EL (cell line): ENCODE measurements at places on chromosomes 4 and X.

- DNase-seq, result no peak
These were observed 22.7 kb downstream of the JAKMIP1 start for GRCh38 chr4:6177587-6178197.

DNA sequence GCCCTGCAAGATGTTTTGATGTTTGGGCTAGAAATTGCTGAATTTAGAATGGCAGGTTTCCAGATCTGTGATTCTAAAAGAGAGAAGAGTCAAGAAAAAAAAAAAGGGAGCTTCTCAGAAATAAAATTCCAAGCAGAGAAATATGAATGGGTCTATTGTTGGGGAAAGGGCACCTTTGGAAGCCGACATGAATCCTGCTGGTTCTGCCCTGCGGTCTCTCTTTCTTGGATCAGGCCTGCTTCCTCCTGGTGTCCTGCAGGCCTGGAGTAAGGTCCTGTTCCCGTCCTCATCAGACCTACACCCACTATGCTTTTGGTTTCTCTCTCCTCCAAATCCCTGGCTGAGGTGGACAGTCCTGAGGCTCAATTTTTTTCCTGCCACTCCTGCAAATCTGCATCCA, 109.8 kb upstream of the TRIM2 start:
- DNase-seq, result no peak

- no peak for DNase-seq
These were observed 2.0 kb downstream of the PARM1 start for GRCh38 chr4:74934888-74935287.

DNA sequence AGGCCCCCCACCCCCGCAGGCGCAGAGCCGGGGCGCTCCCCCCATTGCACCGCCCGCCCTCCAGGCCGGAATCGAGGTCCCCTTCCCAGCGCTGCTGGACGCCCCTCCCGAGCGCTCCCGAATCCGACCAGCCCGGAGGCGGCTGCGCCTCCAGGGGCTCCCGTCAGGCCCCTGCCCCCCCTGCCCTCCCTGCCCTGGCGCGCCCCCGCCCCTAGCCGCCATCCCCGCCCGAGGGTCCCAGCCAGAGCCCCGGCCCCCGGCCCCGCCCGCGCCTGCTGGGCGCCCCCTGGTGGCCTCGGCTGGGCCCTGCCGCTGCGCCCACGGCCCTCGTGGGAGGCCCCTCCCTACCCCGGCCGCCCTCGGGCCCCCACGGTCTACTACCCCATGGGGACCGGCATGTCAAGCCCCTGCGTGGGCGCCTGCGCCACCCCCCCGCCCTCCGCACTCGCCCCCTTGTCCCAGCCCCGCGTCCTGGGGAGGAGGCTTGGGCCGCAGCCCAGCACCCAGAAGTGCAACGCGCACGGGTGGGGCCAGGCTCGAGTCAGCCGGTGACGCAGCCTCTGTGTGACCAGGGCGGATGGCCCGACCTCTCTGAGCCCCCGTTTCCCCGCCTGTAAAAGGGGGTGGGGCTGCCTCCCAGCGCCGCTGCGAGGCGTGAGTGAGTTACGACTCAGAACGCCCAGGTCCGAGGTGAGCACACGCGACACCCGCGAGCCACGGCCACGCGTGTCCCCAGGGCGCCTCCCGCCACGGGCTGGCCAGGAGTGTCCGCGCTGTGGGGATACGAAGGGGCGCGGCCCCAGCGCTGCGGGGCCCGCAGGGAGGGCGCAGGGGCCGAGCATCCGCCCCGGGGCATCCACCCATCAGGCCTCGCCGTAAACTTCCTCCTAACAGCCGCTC, 104.9 kb downstream of the FAM53A start:
- peak; percentile 74 for DNase-seq

- DNase-seq, result peak; percentile 12
These were observed 77.6 kb downstream of the COX18 start for GRCh38 chr4:72991873-72992272.

GRCh38 chr4:118969359-118969758, 80.7 kb downstream of the SYNPO2 start:
- peak; percentile 66 for DNase-seq

- no peak for DNase-seq
These were observed 32.4 kb upstream of the PJA1 start for GRCh38 chrX:69197690-69198089.

DNA sequence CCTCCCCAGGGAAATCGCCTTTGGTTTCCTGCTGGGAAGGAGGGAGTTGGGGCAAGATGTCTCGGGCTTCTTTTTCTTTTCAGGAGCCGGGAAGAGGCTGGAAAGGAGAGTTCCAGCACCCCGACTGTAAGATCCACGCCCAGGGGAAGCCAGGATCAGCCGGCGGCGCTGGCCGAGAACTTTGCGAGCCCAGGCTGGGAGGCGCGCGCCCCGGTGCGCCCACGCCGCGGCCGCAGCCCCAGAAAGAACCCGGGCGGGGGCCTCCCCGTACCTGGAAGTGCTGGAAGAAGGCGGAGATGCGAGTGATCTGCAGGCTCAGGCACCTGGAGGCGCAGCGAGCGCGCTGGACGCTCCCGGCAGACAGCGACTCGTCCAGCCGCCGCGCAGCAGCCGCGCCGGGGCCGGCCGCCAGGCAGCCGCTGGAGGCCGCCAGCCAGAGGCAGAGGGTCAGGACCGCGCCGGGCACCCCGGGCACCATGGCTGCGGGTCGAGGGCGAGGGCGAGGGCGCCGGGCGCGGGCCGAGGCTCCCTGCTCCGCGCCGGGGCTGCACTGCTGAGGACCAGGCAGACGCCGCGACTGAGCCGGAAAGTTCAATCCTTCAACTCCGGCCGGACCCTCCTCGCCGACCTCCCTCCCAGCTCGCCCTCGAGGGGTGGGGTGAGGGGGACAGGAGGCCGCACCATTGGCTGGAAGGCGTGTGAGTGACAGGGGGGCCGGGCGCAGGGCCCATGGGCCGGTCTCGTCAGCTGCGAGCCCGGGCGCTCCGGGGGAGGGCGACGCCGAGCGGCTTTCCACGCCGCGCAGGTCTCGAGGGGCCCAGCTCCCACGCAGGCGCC, at the start of gene ANOS1:
Gene ANOS1, minus strand, starts transcription at position 579 of the 837 bp plus-strand sequence. Its CDS starts 101 bp downstream, at position 478.
- peak; percentile 41 for DNase-seq

GRCh38 chr4:87932718-87933141, 42.8 kb upstream of the SPP1 start:
- no peak for DNase-seq

- no peak for DNase-seq
These were observed 446.9 kb downstream of the TMA16 start for GRCh38 chr4:163941221-163941905.
